ENCODE measurements at places on chromosomes 4 and X.

DNA sequence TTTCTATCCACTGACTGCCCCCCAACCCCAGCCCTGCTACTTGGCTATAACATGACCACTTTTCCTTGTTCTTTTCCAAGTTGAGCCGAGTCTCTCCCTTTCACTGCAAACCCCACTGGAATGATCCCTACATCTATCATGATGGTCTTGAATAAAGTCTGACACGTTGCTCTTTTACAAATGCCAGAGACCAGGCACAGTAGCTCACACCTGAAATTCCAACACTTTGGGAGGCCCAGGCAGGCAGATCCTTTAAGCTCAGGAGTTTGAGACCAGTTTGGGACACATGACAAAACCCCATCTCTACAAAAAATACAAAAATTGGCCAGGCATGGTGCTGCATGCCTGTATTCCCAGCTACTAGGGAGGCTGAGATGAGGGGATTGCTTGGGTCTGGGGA lies 100.9 kb downstream of the WDFY3 start:
- DNase-seq = no peak

GRCh38 chr4:54643172-54643571 lies 14.6 kb upstream of the KIT start:
- DNase-seq = no peak

DNA sequence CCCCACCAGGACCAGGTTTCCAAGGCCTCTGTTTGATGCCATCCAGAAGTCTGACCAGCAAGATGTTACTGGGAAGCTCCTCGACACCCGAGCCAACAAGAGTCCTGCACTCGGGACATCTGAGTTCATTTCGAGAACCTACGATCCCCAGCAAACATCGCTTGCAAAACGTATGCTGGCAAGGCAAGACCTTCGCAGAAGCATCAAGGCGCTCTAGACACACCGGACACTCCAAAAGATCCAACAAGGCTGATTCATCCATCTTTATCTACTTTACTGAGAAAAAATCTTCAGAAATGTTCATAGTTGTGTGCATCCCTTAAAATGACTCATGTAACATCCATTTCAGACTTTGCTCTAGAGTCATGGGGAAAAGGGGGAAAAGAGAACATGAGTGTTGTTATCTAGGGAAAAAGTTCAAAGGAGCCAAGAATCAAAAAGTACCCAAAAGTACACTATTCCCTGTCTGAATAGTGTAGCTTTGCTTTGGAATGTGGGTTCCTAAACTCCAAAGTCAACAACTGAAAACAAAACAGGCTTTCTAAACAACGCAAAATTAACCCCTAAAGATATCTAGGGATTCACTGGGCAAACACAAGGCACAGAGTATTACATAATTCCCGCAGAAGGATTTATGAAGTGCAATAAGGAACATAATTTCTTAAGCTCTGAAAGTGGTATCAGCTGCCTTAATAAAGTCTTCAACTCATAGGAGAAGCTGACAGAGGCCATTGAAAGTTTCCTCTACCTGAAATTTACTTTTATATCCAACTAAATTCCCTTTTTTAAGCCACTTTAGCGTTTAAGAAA lies 1.6 kb downstream of the SH3RF1 start:
- DNase-seq = peak; percentile 75

GRCh38 chr4:139469216-139469615 lies 15.3 kb downstream of the RAB33B start:
- DNase-seq = no peak

- no peak for DNase-seq
Observed at GRCh38 chr4:109319156-109319555, 16.7 kb upstream of the COL25A1 start.

- DNase-seq = no peak
Observed at GRCh38 chrX:49054073-49054762, 4.6 kb upstream of the CCDC120 start.

GRCh38 chr4:114688059-114688458 lies 89.5 kb downstream of the UGT8 start:
- no peak for DNase-seq

DNA sequence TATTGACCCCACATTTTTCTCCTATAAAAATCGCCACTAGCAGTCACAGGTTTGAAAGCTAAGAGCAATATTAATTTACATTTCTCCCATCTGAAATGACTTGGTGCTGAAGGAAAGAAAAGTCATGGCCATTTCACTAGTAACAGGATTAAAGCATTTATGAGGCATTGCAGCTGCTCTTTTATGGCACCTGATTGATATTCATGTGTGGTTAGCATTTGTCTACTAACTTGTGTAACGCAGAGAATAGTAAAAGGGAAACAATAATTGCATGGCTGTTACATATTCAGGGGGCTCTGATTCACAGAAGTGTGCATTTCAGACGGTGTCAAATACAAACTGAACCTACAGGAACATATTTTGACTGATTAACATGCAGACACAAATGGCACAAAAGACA lies 5.2 kb downstream of the PCDH19 start:
- no peak for DNase-seq

Measured in foreskin keratinocyte (primary cell).